Endothelial cell of umbilical vein (primary cell): ENCODE measurements at places on chromosomes 3 and 15. TPM values are rescaled to one million over a fixed set of nuclear protein-coding genes. Genes with fewer than 3 reads are reported as not detected.

GRCh38 chr15:96395687-96396086 lies 65.2 kb downstream of the NR2F2 start:
- no peak overlapping the region for H3K4me3 ChIP-seq
- no peaks in the 10 kb centered on the region for H3K36me3 ChIP-seq
- no peaks in the 10 kb centered on the region for H3K27me3 ChIP-seq
- no peak overlapping the region for H3K27ac ChIP-seq
- no peak for DNase-seq

- no peak overlapping the region for H3K27ac ChIP-seq
- H3K4me3 ChIP-seq: no peak overlapping the region
- peaks cover 4% of the 10 kb centered on the region for H3K4me1 ChIP-seq
- peaks cover 4% of the 10 kb centered on the region for H3K27me3 ChIP-seq
- no peaks in the 10 kb centered on the region for H3K36me3 ChIP-seq
These were observed 45.2 kb downstream of the CDCP1 start for GRCh38 chr3:45100981-45101407.

GRCh38 chr3:118882353-118882947 lies 152.2 kb downstream of the IGSF11 start:
- DNase-seq: peak; percentile 52
- H3K27ac ChIP-seq: no peak overlapping the region
- no peaks in the 10 kb centered on the region for H3K36me3 ChIP-seq
- H3K4me1 ChIP-seq: no peaks in the 10 kb centered on the region
- no peak overlapping the region for H3K4me3 ChIP-seq

TIMP4 gene
- total RNA-seq: 0.40 TPM in 1 of 2 replicates, not detected in the other

RASL12 gene
- not detected in 2 replicates for total RNA-seq
